ENCODE measurements at places on chromosomes 4 and X.

- no peak for DNase-seq
Observed at GRCh38 chr4:19523964-19524363, 727.7 kb upstream of the SLIT2 start.

GRCh38 chrX:39862963-39863362 is 234.8 kb downstream of the BCOR start:
- DNase-seq = no peak

GRCh38 chr4:26080870-26081628 is 167.0 kb downstream of the SMIM20 start:
- DNase-seq = no peak

DNA sequence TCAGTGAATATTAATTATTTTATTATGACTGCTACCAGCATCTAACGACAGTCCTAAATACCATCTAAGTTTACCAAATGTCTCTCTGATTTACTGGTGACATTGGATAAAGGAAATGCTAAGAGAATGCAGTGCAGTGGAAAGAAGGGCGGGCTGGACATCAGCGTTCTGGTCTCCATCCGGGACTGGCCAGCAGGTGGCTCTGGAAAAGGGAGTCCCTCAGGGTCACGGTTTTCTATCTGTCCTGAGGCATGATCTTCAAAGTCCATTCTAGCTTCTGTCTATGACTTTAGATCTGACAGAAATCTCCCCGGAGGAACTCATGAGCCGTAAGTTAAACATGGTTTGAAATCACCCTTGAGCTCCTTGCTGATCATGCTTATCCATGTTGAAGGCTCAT is 3.3 kb downstream of the TRIM2 start:
- no peak for DNase-seq

DNA sequence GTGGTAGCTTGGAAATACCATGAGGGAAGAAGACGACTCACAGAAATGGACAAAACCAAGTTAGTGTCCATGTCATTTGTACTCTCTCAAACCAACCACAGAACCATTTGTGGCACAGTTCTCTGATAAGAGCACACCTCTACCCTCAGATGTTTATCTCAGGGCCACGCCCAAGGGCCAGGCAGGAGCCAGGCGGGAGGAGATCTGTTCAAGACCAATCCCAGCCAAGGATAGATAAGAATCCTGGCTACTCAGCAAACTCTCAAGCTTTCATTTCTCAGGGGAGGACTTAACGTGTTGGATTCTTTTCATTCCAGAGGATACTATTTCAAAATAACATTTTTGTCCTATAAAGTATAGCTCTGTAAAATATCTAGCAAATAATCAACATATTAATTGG is 95.0 kb downstream of the NYX start:
- DNase-seq = no peak

- no peak for DNase-seq
Observed at GRCh38 chr4:12118651-12119213, 690.0 kb upstream of the HS3ST1 start.

- DNase-seq = no peak
Observed at GRCh38 chr4:68874507-68874906, 58.7 kb downstream of the UGT2B10 start.

- DNase-seq = no peak
Observed at GRCh38 chr4:89915937-89916336, 21.3 kb downstream of the MMRN1 start.

- no peak for DNase-seq
Observed at GRCh38 chr4:11483046-11483445, 54.4 kb upstream of the HS3ST1 start.

DNA sequence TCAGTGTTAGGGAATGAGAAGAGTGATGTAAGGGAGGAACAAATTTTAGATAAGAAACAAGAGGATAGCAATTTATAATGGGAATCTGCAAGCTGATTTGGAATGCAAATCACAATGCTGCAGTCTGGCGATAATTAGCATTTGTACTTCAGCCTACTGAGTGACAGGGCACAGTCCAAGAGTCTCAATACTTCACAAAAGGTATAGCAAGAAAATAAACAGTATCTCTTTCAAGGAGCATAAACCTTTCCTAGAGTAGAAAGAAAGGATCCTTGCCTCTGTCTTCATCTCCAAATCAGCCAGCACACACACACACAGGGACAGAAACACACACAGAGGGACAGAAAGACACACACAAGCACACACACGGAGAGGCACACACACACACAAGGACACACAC is 1.1 kb upstream of the GPM6A start:
- DNase-seq = no peak

- no peak for DNase-seq
Observed at GRCh38 chr4:89365776-89366175, 58.2 kb upstream of the GPRIN3 start.

- DNase-seq = no peak
Observed at GRCh38 chr4:82891707-82892466, 934 bp upstream of the SEC31A start.

- DNase-seq = no peak
Observed at GRCh38 chrX:132425744-132426318, 63.0 kb downstream of the MBNL3 start.

GRCh38 chrX:727738-728621 is 97.4 kb downstream of the SHOX start:
- no peak for DNase-seq

- DNase-seq = no peak
Observed at GRCh38 chr4:6960628-6961412, 51.2 kb downstream of the TBC1D14 start.

GRCh38 chr4:14787894-14788293 is 214.4 kb upstream of the CPEB2 start:
- no peak for DNase-seq

GRCh38 chr4:42454755-42455420 is 57.6 kb downstream of the SHISA3 start:
- DNase-seq = no peak

DNA sequence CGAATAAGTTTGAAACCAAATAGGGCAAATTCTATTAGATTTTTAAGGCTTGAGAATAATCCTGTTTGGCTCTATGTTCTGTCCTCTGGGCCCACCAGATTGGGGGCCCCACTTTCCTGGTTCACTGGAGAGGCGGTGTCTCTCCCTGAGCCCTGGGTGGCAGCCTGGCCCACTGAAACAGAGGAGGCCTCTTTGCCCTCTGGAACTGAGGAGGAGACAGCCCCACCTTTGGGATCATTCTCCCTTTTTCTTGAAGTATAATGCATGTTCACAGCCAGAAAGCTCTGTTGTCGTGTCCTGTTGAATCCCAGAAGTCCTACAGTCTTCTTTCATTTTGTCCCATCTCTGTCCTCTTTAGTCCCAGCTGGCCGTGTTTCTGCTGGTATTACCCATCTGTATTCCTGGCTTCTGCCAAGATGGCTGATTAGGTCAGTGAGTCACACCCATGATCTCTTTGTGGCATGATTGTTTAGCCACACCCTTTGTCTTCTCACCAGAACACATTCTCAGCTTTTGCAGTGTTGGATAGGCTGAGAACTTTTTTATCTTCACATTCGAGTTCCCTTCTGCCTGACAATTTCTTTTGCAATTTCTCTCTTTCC is 8.1 kb upstream of the TBC1D25 start:
- DNase-seq = no peak

DNA sequence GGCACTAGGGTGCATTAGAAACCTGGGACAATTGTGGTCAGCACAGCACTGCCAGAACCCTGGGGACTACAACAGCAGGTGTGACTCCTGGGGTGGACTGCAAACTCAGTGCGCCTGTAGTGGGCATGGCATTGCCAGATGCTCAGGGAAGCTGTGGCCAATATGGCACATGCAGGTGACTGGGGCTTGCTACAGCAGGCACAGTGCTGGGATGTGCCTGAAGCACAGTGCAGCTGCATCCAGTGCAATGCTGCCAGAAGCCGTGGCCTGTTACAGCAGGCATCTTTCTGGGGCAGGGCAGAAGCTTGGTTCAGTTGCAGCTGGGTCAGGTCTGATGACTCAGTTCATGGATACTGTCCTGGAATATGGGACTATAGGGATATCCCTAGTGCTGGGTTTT is 445.8 kb downstream of the CCSER1 start:
- no peak for DNase-seq

DNA sequence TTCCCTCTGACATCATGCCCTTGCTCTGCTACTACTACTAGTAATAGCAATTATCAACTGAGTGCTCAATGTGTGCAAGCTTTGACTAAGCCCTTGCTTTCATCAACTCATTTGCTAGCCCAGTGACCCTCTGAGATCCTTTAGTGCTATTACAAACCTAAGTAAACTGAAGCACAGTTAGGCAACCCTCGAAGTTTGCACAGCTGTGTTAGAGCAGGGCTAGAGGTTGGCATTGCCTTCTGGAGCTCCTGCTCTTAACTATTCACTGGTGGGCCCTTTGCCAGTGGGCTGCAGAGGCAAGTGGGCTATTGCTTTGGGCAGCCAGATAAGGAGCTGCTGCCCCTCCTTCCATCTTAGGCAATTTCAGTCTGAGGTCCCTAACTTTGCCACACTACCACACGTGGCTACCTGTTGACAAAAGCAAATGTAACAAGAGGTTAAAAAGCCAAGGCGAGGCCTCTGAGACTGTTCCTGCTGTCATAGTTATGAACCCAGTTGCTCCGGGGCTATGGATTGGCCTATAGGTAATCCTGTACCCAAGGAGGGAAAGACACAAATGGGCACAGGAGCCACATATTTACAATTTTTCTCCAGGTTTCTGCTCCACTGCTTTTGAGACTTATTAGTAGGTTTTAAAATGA is 41.5 kb upstream of the ANKRD50 start:
- DNase-seq = no peak

GRCh38 chr4:108053251-108053711 is 63.6 kb downstream of the HADH start:
- no peak for DNase-seq

GRCh38 chr4:56130606-56131155 is 181.9 kb downstream of the CEP135 start:
- no peak for DNase-seq

DNA sequence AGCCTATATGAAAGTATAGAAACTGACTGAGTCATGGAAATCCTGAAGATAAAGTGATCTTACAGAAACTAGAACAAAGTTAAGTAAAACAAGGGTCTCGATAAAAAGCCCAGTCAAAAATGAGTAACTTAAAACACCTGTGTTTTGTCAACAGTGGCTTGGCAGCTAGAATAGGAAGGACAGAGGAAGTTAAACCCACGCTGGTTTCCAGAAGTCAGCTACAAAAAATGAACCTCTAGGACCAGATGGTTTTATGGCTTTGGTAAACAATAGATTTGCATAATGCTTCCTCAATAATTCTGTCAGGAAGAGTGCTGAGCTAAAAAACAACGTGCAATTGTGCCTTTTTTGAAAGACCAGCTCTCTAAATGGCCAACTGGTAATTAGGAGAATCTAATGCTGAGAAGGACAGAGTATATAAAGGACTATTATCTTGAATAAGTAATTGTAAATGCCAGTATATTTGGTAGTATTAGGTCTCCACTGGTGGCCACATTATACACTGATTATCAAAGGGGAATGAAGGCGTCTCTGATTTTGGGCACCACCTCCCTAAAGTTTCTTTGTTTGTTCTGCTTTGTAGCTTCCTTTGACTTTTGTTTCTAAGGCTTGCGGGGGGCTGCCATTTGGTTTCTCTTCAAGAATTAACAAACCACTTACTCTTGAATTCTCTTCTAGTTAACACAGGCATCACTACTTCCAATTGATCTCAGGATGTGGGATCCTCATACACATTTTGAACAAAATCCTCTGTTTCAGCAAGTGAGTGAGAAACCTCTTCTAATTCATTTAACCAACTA is 72.2 kb upstream of the PPP3CA start:
- DNase-seq = peak; percentile 14

GRCh38 chr4:116217781-116218180 is 867.6 kb downstream of the TRAM1L1 start:
- DNase-seq = no peak

GRCh38 chr4:68338625-68339024 is 11.3 kb downstream of the YTHDC1 start:
- DNase-seq = no peak

DNA sequence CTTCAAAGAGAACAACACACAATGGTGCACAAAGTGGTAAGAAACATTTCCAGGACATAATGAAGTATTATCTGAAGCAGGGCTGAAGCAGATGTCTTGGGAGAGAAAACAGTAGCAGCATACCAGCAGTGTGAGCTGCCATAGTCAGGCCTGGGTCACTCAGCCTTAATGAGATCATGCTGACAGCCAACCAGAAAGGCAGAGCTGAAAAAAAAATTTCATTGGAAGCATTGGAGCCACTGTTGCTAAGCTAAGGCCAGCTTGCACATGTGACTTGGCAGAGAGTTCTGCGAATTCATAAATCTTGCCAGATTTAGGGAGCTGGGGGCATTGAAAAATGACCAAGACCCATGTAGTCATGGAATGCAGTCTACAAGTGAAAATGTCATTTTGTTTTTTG is 444.0 kb upstream of the PITX2 start:
- DNase-seq = no peak

DNA sequence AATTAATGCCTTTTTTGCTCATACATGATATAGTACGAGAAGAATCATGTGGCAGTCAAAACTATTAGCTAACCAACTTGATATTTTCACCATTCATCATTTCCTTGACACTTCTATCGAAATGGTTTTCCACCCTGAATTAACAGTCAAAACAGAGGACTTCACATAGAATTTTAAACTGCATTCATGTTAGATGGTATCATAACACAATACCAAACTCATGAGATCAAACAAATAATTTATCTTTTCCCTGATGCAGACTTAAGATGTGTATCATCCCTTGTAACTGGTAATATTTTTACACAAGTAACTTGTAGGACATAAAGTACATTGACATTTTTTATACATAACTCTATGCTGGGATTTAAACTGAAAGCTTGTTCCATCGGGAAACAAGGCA is 18.2 kb upstream of the ANTXR2 start:
- DNase-seq = no peak

DNA sequence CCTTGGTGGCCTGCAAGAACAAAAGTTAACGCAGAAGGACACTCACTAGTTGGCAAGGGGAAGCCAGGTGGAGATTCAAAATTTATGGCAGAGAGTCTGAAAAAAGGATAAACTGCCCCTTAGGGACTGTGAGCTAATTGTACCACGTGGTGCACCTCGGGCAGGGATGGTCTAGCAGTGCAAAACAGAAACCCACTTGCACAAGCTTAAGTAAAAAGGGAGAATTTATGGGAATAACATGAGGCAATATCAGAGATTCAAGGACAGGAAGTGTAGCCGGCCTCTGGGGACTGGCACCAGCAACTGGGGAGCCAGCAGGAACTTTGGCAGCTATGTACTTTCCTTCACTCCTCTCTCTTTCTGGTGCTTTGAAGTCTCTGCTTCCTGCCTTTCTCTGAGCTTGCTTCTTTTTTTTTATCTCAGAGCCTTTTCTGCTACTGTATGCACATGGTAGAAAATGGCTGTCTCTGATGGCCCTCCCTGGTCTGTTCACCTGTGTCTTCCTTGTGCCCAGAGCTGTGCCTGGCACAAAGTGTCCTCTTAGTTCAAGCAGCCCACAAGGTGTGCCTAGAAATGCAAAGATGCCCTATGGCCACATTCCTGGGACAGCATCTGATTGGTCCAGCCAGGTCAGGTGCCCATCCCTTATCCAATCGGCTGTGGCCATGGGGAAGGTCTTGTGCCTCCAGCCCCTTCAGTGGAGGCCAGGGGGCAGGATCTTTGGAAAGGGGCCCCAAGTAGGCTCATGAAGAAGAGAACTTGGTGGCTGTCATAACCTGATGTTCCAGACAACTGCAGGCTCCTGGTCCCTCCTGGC is 114.8 kb upstream of the ATP6AP2 start:
- no peak for DNase-seq

- no peak for DNase-seq
Observed at GRCh38 chr4:2842687-2843262, 869 bp upstream of the ADD1 start.
